ENCODE measurements at places on chromosomes 16 and 17.

DNA sequence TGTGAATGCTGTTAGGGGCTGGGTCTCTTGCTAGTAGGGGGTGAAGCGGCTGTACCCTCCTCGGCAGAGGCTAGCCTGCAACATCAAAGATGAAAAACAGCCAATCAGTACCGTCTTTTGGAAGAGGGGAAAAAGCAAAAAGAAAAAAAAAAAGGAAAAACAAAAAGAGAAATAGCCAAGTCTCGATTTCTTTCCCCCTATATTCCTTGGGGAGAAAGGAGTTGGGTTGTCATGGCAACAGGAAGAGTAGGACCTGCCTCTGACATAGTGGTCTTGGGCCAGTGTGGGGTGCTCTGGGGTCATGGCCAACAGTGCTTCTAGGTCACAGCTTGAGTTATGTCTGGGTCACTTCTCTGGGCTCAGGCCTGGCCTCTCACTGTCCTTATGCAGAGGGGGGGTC lies 17.9 kb downstream of the ENGASE start:
- DNase-seq, result no peak

GRCh38 chr17:77613627-77614026 lies 344.9 kb upstream of the TNRC6C start:
- DNase-seq, result no peak

DNA sequence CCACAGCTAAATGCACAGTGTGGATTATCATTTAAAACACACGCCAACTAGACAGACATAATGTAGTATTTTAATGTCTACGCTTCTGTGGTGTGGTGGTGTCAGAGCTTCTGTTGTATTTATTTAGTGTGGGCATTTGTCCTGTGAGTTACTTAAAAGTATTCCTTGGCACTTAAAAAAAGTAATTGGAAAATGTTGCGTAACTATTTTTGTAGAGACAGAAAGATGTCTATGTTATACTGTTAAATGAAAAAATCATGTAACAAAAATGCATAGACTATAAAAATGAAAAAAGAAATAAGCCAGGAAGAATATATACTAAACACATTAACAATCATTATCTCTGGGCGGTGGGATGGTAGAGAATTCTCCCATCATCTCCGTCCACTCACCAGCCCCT lies 39.2 kb downstream of the CYTH1 start:
- DNase-seq, result no peak

- no peak for DNase-seq
Measured at GRCh38 chr16:67197704-67198103, 1.2 kb upstream of the ELMO3 start.
